ENCODE measurements at places on chromosomes 7 and 10.

- DNase-seq, result no peak
Observed at GRCh38 chr7:114264023-114264422, 150.6 kb upstream of the FOXP2 start.

DNA sequence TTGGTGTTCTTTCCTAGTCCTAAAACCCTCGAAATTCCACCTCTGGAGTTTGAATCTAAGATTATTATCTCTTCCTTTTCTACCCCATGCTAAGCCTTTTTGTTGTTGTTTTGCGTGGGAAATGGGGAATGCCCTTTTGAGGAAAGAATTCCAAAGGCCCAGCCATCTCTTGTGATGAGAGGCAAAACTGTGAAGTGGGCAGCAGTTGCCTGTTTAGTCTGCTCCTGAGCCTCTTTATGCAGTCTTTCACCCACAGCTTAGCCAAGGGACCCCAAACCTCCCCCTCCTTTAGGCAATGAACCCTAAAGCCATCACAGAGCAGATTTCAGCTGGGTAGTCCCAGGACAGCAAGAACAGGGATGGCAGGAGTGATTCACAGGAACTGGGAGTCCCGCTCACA, 95.5 kb downstream of the DNMBP start:
- DNase-seq, result no peak

GRCh38 chr7:137772748-137773147, 74.0 kb downstream of the DGKI start:
- peak; percentile 40 for DNase-seq

- no peak for DNase-seq
Observed at GRCh38 chr7:29898301-29898700, 91.3 kb downstream of the SCRN1 start.

- DNase-seq, result no peak
Observed at GRCh38 chr10:74859546-74859945, 33.1 kb downstream of the KAT6B start.

DNA sequence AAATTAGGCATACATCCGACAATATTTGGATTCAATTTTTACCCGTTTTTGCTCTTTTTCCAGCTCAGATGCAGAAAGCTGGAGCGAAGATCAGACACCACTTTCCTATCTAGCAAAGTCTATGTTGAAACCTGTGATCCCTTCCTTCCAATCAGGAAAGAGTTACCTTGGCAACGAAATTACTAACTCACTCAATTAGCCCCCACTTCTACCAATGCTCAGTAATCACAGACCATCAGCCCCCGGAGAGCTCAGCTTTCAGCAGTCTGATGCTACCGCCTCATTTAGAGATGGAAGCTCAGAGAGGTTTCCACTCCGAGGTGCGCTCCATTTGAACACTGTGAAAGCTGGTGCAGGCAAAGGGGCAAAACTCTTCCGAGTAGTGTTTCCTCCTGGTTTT, 6.7 kb downstream of the FRAT1 start:
- DNase-seq, result no peak

Data from fibroblast of the conjunctiva (primary cell).